Caki2 (cell line): ENCODE measurements at places on chromosomes 7 and 10.

GRCh38 chr7:4850262-4850795 lies 11.5 kb downstream of the PAPOLB start:
- DNase-seq, result no peak

DNA sequence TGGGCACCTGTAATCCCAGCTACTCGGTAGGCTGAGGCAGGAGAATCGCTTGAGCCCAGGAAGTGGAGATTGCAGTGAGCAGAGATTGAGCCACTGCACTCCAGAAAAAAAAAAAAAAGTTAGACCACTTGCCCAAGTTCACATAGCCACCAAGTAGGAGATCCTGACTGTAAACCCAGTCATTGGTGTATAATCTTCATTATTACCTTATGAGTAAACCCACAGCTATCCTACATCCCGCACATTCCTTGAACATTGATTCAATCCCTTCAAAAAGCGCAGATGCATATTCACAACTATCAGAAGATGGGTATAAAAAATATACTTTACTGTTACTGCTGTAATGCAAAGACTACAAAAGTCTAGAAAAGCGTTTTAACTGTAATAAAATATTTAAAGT lies 512.9 kb downstream of the SUGCT start:
- no peak for DNase-seq

DNA sequence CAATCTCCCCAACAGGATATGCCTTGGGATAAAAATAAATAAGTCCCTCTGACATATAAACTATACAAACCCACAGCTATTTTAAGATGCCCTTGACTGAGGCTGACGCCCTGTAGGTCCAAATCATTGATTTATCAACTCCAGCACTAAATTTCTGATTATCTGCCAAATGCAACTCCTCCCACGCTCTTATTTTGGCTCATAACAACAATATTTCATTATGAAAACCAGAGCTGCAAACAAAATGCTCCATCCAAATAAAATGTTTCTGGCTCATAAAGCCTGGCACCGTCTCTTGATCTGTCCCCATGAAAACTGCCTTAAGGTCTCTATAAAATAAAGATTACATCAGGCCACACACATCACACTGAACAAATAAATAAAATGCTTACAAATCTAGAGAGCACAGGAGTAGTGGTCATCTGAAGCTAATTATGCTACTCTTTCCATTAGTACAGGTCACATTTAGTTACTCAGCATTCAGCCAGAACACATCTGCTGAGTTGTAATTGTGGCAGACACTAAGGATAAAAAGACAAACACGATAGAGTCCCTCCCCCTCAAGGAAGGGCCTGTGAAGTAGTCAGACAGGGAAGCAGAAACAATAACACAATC lies 28.8 kb downstream of the CACUL1 start:
- DNase-seq, result peak; percentile 34

GRCh38 chr7:120684463-120684862 lies 173.5 kb downstream of the TSPAN12 start:
- DNase-seq, result no peak

GRCh38 chr7:13197501-13197900 lies 510.1 kb downstream of the ARL4A start:
- DNase-seq, result no peak

DNA sequence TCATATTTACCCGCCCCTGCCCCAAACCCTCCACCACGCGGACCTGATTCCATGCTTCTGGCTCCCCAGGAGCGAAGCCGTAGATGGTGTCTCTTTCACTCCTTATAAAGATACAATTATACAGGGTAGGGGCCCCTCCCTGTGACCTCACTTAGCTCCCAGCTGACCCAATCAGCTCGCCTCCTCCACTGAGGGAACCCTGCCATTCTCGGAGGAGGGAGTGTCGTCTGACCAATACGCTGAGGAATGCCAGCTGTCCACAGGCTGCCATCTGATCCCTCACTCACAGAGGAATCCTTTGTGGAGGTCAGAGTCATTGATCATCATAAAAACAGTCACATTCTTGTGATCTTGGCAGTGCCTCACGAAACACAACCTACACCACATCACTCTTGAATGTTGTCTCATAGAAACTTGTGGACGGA lies 67.5 kb upstream of the INSIG1 start:
- DNase-seq, result peak; percentile 98

- peak; percentile 88 for DNase-seq
Observed at GRCh38 chr7:129780257-129780973, 168.9 kb downstream of the NRF1 start.

GRCh38 chr10:3886641-3887251 lies 101.7 kb upstream of the KLF6 start:
- DNase-seq, result peak; percentile 98

- no peak for DNase-seq
Observed at GRCh38 chr7:104175361-104175984, 32.3 kb downstream of the ORC5 start.

DNA sequence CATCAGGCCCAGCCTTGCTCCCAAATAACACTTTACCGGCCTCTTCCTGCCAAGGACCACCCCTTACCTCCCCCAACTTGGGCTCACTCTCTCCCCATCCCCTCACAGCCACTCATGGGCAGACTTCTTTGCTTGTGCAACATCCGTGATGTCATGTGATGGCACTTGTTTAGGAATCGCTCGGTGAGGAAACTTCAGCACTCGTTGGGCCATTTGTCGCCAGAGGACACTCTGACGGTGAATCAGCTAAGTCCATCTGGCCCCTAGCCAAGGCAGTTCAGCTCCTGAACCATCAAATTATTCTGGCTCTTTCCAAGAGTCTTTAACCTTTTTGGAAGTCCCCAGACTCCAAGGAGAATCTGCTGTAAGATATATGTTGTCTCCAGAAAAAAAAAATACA lies 19.2 kb downstream of the BTBD16 start:
- DNase-seq, result no peak

- DNase-seq, result no peak
Observed at GRCh38 chr10:35435824-35436223, 99.5 kb downstream of the CCNY start.

- no peak for DNase-seq
Observed at GRCh38 chr10:790821-791551, 101.5 kb upstream of the DIP2C start.

GRCh38 chr7:105212212-105212611 lies 176.5 kb downstream of the SRPK2 start:
- DNase-seq, result no peak

- DNase-seq, result peak; percentile 99
Observed at GRCh38 chr7:80942261-80943041, 23.6 kb upstream of the SEMA3C start.

- DNase-seq, result no peak
Observed at GRCh38 chr10:91410638-91411371, 661 bp downstream of the HECTD2 start.

DNA sequence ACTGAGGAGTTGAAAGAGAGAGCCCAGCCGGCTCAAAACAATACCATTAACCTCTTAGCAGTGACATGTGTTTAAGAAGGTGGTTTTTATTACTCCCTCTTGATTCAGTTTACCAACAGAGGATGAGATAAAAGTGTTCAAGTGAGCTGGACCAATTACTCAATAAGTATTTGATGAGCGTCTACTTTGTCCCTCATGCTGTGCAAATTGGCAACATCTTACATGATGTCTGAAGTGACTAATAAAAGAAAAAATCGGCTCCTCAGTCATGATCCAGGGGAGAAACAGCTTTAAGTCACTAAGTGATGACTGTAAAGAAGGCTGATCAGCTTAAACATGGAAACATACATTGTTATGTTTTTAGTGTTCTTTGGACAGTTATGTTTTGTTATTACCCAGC lies 7.8 kb downstream of the WNT16 start:
- no peak for DNase-seq

GRCh38 chr7:15167912-15168311 lies 265.4 kb upstream of the DGKB start:
- DNase-seq, result no peak

GRCh38 chr7:98058186-98058585 lies 48.5 kb upstream of the LMTK2 start:
- no peak for DNase-seq

DNA sequence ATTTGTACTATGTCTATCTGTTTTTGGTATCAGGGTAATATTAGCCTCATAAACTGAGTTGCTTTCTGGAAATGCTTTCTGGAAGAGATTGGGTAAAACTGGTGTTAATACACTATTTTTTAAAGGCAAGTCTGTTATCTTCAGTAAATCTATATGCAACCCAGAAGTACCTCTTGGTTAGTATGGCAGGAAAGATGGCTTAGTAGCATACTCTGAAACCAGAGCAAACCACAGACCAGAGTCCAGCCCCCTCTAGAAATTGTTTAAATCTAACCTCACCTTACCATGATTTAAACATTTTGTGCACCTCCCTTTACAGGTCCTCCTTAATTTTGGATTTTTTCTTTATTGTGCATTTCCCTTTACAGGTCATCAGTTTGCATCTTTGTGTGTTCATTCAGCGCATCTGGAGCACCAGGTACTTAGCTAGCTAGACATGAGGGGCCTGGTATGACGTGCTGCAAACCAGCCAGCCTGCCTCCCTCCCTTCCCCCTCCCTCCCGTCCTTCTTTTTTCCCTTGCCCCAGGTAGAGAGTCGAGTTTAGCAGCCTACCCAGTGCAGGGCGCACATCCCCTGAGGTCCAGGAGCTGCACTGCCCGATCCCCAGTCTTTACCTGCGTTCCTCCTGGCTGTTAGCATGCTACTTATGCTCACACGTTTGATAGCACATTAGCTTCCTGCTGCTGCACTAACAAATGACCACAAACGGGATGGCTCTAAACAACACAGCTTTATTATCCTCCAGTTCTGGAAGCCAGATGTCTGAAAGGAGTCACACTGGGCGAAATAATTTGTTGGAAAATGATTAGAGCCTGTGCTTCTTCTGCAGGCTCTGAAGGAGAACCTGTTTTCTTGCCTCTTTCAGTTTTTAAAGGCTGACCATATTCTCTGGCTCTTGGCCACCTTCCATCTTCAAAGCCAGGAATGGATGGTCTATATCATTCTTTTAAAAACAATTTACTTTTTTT lies 299.9 kb upstream of the HABP2 start:
- DNase-seq, result no peak

GRCh38 chr10:60566096-60566495 lies 176.4 kb upstream of the ANK3 start:
- DNase-seq, result no peak

- DNase-seq, result peak; percentile 47
Observed at GRCh38 chr7:13742126-13742525, 247.3 kb downstream of the ETV1 start.

GRCh38 chr7:130650611-130651120 lies 17.9 kb downstream of the COPG2 start:
- no peak for DNase-seq

- no peak for DNase-seq
Observed at GRCh38 chr7:31382722-31383121, 42.2 kb upstream of the NEUROD6 start.

GRCh38 chr7:47941136-47941844 lies 7.0 kb downstream of the PKD1L1 start:
- DNase-seq, result no peak

- no peak for DNase-seq
Observed at GRCh38 chr10:73552819-73553715, 38.1 kb downstream of the USP54 start.

- DNase-seq, result no peak
Observed at GRCh38 chr7:135704698-135705097, 23.3 kb downstream of the SLC13A4 start.

DNA sequence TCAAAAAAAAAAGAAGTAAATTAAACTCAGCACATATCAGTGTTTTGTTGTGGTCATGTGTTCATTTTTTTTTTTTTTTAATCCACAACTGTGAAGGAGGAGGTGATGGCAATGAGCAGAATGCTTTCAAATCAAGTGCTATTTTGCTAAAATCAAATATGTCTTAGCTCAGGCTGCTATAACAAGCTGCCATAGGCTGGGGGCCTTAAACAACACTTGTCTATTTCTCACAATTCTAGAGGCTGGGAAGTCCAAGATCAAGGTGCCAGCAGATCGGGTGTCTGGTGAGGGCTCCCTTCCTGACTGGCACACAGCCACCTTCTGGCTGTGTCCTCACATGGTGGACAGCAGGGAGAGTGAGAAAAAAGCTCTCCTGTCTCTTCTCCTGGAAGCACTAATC lies 203.9 kb downstream of the FAM107B start:
- DNase-seq, result no peak

DNA sequence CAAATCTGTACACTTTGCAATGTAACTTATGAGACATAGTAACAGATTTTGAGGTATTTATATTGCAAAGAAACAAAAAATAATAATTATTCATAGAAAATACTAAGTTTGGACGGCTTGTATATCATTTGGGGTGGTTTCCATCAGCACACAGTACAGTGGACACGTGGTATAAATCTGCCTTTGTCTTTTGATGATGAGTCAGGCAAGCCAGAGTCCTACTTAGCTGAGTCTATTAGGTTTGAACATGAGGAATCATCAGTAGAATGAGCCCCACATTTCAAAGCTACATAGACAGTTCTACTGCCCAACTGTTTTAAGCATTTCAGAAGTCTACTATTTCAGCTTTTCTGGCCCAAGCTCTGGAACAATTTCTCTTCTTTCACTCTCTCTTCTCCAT lies 803.2 kb downstream of the PHTF2 start:
- DNase-seq, result no peak

DNA sequence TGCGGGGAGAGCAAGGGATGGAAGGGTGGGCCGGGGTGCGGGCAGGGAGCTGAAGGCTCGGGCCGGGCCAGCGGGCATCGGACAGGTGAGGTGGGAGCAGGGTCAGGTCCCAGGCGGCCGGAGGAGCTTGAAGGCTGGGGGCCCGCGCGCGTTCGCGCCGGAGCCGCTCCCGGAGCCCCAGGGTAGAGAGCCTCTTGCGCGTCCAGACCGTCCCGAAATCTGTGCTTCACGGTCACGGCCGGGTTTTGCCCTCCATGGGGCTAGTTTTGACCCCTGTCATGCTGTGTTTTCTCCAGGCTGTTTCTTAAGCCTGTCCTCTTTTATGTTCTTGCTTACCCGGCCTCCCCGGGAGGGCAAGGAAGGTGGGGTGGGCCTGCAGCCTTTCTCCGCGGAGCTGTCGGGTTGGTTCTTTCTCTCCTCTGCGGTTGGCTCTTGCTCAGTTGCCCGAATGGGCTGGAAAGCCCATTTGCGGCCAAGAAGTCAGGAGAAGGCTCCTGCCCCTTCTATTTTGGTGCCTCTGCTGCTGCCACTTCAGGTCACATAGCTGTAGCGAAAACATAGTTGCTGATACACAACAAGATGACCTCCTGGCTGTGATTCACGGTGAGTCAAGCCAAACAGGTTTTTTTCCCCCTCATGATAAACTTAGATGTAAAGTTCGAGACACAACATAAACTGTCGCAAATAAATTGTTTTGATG lies 650 bp downstream of the UBE2D1 start:
- peak; percentile 47 for DNase-seq

- DNase-seq, result no peak
Observed at GRCh38 chr7:1553512-1554210, 2.3 kb downstream of the TMEM184A start.

GRCh38 chr10:7260412-7260900 lies 150.4 kb downstream of the SFMBT2 start:
- DNase-seq, result peak; percentile 61

DNA sequence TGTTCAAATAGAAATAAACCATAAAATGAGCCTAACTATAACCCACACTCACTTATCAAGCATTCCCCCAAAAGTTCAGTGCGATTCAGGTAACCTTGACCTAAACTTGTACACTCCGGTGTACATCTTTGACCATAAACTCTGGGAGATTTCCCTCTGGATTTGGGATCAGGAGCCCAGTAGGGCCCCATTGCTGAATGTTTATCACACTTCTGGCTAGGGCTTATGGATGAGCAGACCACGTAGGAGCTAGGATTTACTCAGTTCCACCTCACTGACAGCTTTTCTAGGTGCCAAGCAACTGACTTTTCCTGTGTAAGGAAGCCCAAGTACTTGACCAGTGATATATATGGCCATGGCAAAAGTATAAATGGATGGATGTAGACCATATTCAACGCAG lies 113.7 kb downstream of the SVOPL start:
- no peak for DNase-seq
